ENCODE measurements at places on chromosomes 1 and 21.

DNA sequence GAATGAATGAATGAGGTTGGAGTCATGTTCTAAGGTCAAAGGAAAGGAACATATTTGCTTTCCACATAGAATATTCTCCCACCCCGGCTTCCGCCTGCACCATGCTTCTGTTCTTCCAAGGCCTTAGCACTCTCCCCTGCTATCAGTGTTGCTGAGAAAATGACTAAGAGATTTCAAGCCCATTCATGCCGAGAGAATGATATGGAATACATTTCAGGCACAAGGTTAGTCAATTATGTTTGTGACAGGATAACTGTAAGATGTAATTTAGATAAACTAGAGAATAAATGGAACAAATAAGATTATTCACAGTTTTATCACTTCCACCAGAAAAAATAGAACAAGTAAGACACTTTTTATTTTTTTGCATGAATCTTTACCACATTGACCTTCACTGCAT, 122.6 kb downstream of the PLD5 start:
- DNase-seq: no peak

GRCh38 chr1:95007687-95008086, 65.1 kb downstream of the ALG14 start:
- DNase-seq: no peak

- DNase-seq: no peak
Observed at GRCh38 chr1:59481881-59482505, 185.1 kb downstream of the FGGY start.

DNA sequence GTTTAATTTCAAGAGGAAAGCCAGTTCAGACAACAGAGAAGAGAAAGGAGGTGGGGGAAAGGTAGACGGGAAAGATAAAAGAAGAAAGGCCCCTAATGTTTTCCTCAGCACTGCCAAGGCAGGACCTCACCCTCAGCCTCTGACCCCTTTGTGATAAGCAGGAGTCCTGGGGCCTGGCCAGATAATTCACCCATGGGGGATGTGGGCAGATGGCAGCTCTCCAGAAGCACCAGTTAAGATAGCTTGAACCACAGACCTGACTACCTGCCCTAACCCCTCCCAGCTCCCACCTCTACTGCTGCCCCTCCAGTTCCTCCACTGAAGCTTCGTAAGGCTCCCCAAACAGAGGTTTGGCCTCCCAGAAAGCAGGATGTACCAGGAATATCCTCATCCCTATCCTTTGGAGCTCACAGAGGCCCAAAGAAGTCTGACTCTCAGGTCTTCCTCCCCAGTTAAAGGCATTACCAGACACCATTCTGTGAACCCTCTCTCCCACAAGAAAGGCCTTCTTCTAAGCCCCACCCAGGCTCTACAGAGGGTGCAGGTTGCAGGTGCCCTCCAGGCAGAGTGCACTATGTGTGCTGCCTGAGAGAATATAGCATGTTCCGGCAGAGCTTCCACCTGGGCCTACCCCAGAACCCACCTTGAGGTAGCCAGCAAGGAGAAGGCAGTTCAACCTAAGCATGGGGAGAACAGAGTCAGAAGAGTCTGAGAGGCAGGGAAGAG, 9.2 kb upstream of the SNAPIN start:
- DNase-seq: no peak

DNA sequence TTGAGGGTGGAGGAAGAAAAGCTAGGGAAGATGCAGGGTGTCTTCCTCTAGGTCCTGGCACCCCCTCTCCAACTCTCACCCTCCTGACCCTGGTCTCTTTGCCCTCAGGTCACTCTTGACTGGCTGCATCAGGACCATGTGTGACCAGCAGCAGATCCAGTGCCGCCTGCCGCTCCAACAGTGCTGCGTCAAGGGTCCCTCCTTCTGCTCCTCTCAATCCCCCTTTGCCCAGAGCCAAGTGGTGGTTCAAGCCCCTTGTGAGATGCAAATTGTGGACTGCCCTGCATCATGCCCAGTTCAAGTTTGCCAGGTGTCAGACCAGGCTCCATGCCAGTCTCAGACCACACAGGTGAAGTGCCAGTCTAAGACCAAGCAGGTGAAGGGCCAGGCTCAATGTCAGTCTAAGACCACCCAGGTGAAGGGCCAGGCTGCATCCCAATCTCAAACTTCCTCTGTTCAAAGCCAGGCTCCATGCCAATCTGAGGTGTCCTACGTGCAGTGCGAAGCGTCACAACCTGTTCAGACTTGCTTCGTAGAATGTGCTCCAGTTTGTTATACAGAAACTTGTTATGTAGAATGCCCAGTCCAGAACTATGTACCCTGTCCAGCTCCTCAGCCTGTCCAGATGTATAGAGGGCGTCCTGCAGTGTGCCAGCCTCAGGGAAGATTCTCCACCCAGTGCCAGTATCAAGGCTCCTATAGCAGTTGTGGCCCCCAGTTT, 1.8 kb downstream of the KPRP start:
- no peak for DNase-seq

DNA sequence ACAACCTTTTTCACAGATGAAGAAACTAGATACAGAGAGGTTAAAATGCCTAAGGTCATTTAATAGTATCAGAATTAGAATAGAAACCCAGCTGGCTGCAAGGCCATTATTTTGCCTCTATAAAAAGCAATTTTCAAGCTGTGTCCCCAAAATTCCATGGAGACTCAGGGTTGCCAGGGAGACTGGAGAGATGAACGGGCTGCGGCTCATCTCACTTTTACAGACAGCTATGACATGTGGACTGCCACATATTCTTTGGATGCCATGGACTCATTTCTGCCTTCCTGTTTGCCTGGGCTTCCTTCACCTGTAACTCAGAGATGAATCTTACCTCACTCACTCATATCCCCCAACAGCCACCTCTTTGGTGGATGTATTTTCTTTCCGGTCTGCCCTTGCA, 17.0 kb downstream of the TOR1AIP2 start:
- DNase-seq: no peak

DNA sequence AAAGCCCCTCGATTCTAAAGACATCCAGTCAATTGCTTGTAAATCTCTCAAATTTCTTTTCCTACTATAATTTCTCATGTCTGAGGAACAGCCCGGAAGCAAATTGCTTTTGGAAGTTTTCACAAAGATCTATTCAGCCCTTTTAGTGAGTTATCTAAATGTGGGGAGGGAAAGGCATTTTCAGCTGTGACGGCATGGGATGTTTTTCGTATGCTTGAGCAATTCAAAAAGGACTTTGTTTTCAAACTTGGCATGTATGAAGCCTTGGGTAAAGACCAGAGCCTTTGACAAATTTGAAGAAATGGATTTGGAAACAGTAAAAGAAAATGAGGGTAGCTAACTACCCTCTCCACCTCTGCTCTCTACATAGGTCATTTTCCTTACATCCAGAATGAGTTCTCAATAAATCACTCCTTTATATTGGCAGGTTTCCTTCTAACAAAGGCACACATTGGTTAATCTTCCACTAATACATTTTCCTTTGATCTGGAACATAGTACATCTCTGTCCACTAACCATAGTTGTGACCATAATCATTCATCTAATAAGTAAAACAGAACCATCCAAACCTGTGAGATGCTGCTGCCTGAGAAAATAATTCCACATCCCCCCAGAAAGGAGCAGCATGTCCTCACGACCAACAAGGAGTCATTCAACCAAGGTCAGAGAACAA, 66.1 kb upstream of the ADAM30 start:
- no peak for DNase-seq

GRCh38 chr1:150695561-150695960, 1.4 kb downstream of the GOLPH3L start:
- no peak for DNase-seq

GRCh38 chr21:16302851-16303282, 573.1 kb downstream of the USP25 start:
- DNase-seq: no peak
